ENCODE measurements at places on chromosomes 13 and 19.

DNA sequence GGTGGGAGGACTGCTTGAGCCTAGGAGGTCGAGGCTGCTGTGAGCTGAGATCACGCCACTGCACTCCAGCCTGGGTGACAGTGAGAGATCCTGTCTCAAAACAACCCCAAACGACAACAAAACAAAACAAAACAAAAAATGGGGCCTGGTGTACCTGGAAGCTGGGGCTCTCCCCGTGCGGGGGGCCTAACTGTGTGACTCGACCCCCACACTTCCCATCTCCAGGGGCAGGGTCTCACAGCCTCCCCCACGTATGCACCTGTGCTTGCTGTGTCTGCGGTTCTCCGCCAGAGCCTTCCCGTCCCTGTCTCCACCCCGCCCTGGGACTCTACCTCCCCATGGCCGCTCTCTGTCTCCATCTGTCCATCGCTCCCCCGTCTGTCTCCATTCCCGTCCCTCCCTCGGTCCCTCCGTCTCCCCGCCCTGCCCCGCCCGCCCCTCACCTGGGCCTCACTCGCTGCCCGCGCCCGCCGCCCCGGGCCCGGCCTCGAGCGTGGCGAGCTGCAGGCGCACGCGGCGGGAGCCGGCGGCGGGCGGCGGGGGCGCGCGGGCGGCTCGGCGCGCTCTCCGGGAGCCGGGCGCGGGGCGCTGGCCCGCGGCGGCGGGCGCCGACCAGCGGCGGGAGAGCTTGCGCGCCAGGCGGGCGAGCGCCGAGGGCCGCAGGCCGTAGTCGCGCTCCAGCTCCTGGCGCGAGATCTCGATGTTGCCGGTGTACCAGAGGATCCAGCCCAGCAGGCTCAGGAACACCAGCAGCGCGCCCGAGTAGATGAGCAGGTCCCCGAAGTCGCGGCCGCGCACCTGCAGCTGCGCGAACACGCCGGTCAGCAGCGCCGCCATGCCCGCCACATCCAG is 587 bp downstream of the TMEM238 start:
- DNase-seq: peak; percentile 68

DNA sequence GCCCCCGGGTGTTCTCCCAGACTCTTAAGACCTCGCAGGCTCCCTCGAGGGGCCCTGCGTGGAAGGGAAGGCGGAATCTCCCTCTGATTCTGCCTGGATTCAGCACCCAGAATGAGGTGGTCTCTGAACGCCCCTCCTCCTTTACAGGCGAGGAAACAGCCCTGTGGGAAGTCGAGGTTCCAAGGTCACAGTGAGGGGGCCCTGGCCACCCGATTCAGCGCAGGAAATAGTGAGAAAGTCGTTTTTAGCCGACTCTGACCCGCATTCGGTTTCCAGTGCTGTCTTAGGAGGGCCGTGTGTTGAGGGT is 1.1 kb downstream of the BSG start:
- no peak for DNase-seq

- DNase-seq: no peak
These were observed 19.0 kb downstream of the FNDC3A start for GRCh38 chr13:48994706-48995105.

- DNase-seq: no peak
These were observed 688 bp downstream of the ZNF606 start for GRCh38 chr19:58001895-58002369.

GRCh38 chr13:50948601-50949000 is 39.0 kb downstream of the RNASEH2B start:
- DNase-seq: no peak

DNA sequence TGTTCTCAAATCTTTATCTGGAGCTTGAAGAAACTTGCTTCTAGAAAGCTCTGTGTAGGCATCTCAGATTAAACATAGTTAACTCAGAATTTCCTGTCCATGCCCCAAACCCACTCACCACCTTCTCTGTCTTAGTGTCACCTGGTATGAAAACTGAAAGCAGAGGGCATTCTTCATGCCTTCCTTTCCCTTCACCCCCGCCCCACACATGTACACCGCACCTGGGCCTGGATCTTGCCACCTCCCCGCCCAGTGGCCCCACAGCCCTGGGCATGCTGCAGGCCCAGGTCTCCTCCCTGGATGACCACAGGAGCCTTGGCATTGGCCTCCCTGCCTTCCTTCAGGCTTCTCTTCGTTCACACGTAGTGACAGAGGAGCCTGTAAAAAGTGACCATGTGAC is 15.8 kb downstream of the CFAP97D2 start:
- no peak for DNase-seq

GRCh38 chr13:23510979-23511735 is 59.1 kb upstream of the TNFRSF19 start:
- DNase-seq: no peak

GRCh38 chr13:88461272-88462009 is 790.3 kb downstream of the SLITRK5 start:
- no peak for DNase-seq

- no peak for DNase-seq
These were observed 20.7 kb downstream of the SAMD4B start for GRCh38 chr19:39362682-39363657.

DNA sequence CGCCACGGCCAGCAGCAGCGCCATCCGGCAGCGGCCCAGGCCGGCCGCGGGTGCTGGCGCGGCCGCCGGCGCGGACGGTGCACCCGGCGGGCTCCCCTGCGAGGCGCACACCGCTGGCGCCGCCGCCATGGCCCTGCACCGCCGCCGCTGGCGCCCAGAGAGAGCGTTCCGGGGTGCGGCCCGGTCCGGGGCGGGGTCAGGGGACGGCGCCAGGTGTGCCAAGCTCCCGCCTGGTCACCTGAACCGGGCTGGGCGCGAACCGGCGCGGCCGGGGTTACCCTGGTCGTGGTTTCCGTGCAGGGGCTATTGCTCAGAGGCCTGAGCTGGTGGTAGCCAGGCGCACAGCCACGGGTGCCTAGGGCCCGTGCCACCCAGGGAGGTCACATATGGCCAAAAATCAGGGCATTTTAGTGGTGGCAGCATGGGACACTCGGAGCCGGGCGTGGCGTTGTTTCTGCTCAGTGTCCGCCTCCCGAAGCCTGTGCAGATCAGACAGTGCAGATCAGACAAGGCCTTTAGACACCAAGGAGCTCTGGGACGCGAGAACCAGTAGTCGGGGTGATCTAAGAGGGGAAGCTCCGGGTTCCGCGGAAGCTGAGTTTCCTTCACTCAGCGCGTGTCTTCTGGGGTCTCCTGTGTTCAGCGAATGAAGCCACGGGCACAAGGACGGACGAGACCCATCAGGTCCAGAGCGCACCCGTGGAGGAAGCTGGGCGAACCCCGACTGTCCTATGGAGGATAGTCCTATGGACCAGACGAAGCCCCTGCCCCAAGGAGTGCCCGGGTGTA is at the start of gene TMEM238:
Gene TMEM238 (minus strand): TSS at position 162 of the 789 bp plus-strand sequence. CDS start 33 bp downstream, at position 129.
- DNase-seq: peak; percentile 46

DNA sequence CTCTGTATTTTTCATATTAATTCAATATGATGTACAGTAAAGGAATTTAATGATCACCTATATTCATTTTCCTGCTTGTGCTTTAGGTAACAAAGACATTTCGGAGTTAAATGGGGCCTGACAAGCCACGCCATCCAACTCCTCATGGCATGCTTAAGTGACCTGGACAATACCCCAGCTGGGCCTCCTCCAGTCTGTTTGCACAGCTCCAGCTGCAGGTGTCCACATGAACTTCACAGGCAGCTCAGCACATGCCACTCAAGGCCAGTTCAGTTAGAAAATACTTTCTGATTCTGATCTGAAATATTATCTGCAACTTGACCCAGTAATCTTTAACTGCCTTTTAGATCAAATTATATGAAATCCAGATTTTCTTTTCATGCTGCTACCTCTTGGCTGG is 89.6 kb upstream of the SLC15A1 start:
- DNase-seq: no peak

DNA sequence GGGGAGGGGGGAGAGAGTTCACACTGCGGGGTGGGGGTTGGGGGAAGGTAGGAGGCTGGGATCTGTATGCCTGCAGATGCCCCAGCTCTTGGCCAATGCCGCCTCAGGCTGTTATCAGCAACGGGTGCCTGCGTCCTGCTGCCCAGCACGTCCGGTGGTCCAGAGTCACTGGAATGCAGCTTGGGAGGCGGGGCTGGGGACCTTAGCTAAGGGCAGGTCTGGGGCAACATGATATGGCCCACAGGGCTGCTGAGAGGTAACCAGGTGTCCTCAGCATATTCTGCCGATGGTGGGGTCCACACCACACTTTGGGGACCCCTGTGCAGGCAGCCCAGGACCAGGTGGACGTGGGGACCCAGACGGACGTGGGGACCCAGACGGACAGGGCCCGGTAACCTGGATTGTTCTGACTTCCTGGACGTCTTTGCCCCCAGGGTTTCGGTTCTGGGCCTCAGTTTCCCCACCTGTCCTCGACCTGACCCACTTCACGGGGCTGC is 668 bp upstream of the ARHGAP45 start:
- DNase-seq: no peak
